ENCODE measurements at places on chromosomes 2 and 18. TPM values are rescaled to one million over a fixed set of nuclear protein-coding genes. Genes with fewer than 3 reads are reported as not detected.

LRRC30 gene
- total RNA-seq, result not detected

DNA sequence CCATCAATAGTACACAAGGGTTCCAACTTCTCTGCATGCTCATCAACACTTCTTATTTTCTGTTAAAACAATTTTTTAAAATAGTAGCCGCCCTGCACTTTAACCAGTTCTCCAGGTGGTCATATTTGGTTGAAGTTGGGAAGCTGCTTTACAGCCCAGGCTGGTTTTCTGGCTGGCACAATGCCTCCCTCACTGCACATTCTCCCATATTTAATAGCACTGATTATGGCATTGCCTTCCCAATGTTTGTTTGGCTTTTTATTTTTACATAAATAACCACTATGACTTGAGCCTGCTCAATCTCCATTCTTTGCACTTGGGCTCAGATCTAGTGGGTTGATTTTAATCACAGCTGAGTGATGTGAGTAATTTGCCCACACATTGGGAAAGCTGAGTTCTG is 111.9 kb upstream of the MAP4K3 start:
- peak overlapping the region; percentile 22 for H3K27ac ChIP-seq
- DNase-seq, result no peak
- no peaks in the 10 kb centered on the region for H3K36me3 ChIP-seq
- H3K4me3 ChIP-seq, result no peak overlapping the region
- peaks cover 7% of the 10 kb centered on the region for H3K4me1 ChIP-seq

POMC gene
- 10.5 TPM for total RNA-seq

DNA sequence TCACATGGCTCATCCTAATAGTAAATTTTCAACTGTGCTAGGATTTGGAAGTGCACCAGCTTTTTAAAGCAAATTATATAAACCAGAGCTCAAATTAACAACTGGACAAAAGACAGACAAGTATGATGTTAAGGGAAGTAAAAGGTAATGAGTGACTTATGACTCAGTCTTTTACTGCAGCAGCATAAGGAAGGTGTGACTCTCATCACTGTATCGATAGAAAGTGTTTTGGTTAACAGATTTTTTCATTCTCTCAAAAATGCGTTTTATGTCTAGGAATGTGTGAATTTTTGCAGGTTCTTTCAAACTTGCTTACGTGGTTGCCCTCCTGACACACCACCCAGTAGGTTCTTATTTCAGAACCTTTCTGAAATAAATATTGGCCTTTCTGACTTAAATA is 244.2 kb upstream of the BOD1L2 start:
- no peaks in the 10 kb centered on the region for H3K36me3 ChIP-seq
- H3K4me1 ChIP-seq, result no peaks in the 10 kb centered on the region
- no peak overlapping the region for H3K27ac ChIP-seq
- DNase-seq, result no peak
- no peaks in the 10 kb centered on the region for H3K27me3 ChIP-seq
- H3K4me3 ChIP-seq, result no peak overlapping the region

DNA sequence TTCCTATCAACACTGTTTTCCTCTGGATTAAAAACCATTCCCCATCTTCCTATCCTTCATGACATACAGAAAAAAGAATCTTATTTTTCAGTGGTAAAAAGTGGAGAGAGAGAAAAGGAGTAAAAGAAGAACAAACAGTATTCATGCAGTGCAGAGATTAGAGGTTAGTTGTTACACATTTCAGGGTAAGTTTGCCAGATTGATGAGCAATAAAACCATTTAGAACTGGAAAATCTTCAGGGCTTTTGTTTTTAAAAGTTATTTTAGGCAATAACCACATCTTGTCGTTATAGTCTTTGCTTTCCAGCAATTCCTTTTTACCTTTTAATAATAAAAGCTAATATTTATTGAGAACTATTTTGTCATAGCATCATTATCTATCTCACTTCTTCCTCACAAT is 104.5 kb downstream of the GPD2 start:
- no peak overlapping the region for H3K27ac ChIP-seq
- no peaks in the 10 kb centered on the region for H3K36me3 ChIP-seq
- no peak overlapping the region for H3K4me3 ChIP-seq
- H3K27me3 ChIP-seq, result no peaks in the 10 kb centered on the region
- no peak for DNase-seq

DNA sequence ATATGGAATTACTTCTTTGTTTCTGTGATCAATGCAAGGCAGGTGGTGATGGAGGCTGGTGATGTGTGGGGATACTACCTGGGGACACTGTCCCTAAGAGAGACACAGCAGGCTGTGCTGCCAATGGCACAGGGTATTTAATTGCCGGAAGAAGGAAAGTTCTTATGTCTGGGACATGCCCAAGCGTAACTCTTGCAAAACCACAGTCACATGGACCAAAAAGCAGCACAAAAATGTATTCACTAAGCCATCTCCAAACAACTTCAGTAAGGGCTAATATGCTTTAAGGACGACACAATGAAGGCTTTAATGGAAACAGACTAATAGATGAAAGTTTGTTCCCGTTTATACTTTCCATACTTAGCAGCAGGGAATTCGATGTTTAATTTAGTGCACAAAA is 49.7 kb upstream of the AP1S3 start:
- H3K27ac ChIP-seq, result peak overlapping the region; percentile 12
- no peak overlapping the region for H3K4me3 ChIP-seq
- H3K4me1 ChIP-seq, result 0 out of 2 replicates have a peak, but pooled peaks cover 6% of the 10 kb centered on the region
- peak; percentile 65 for DNase-seq

Measured in Caco-2 (cell line).